ENCODE measurements at places on chromosomes 3 and 15.

- DNase-seq: no peak
These were observed 472.8 kb downstream of the ZIC1 start for GRCh38 chr3:147881933-147882332.

- DNase-seq: no peak
These were observed 57.8 kb downstream of the NEK10 start for GRCh38 chr3:27311400-27311799.

GRCh38 chr15:63135281-63135680, 13.6 kb downstream of the LACTB start:
- DNase-seq: no peak

- no peak for DNase-seq
These were observed 440.7 kb upstream of the THBS1 start for GRCh38 chr15:39140060-39140604.

GRCh38 chr3:14001136-14001535, 121.3 kb upstream of the WNT7A start:
- DNase-seq: no peak

- no peak for DNase-seq
These were observed 112.1 kb upstream of the MRPS22 start for GRCh38 chr3:139231555-139232281.

- peak; percentile 29 for DNase-seq
These were observed 145.5 kb upstream of the UMPS start for GRCh38 chr3:124584552-124585391.

DNA sequence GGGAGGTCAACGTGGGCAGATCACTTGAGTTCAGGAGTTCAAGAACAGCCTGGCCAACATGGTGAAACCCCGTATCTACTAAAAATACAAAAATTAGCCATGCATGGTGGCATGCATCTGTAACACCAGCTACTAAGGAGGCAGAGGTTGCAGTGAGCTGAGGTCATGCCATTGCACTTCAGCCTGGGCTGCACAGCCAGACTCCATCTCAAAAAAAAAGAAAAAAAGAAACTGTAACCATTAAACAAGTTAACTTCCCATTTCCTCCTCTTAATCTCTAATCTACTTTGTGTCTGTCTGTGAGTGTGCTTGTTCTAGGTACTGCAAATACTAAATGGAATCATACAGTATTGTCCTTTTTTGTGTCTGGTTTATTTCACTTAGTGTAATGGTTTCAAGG, 2.7 kb downstream of the RBM6 start:
- no peak for DNase-seq

DNA sequence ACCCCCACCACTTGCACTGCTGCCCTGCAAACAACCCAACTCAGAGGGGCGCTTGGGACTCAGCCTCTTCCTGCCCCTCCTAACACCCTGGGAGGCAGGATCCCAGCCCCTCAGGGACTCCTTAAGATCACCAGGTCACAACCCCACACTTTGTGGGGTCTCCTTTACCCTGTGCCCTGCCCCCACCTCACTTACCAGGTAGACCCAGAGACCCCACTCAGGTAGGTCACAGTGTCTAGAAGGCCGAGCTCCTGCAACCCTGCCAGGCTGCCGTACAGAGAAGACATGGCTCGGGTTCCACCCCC, 9.1 kb downstream of the PLA2G4F start:
- no peak for DNase-seq

- no peak for DNase-seq
These were observed 264.4 kb upstream of the NR2F2 start for GRCh38 chr15:96066126-96066525.

DNA sequence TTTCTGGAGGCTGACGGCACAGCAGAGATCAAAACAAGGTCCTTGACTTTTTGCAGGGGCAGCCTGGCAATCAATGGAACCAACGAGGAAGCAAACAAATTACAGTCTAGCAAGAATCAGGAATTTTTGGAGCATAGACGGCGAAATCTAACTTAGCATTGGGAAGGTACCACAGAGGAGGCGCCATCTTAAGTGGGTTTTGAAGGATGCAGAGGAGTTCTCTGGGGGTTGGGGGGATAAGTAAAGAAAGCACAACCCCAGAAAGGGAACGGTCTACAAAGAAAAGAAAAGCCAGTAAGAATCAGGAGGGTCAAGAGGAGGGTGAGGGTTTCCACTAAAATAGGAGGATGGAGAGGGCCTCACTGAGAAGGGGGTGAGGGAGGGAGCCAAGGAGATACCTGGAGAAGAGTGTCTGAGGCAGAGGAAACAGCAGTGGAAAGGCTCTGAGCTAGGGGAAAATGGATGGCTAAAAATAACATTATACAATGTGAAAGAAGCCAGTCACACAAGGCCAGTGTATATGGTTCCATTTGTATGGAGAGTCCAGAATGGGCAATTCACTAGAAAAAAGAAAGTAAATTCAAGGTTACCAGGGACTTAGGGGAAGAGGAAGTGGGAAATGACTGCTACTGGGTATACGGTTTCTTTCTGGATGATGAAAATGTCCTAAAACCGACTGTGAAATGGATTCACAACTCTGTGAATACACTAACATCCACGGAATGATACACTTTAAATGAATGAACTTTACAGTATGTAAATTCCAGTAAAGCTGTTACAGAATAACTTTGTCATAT, 25.2 kb upstream of the IQSEC1 start:
- no peak for DNase-seq

DNA sequence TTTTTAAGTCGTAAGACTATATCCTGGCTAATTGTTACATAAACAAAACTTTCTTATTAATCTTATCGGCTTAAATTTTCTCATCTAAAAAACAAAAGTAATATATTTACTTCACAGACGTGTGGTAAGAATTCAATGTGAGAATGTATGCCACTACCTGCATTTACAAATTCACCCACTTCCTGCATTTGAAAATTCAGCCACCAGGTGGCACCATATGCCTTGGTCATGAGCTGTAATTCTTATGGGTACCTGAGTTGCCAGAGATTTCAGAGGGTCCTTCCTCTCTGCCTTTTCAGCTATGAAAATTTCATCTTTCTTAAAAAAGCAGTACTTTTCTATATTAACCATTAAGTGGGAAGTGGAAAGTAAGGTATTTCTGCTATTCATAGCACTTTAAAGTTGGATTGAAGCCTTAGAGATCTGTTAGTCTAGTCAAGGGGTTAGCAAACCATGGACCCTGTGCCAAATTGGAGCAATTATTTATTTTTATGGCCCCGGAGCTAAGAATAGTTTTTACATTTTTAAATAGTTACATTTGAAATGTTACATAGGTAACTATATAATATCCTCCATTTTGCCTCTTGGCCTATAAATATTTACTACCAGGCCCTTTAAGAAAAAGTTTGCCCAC, 127.8 kb downstream of the HCN4 start:
- DNase-seq: peak; percentile 38

- no peak for DNase-seq
These were observed 108.1 kb upstream of the TPM1 start for GRCh38 chr15:62934236-62934971.

DNA sequence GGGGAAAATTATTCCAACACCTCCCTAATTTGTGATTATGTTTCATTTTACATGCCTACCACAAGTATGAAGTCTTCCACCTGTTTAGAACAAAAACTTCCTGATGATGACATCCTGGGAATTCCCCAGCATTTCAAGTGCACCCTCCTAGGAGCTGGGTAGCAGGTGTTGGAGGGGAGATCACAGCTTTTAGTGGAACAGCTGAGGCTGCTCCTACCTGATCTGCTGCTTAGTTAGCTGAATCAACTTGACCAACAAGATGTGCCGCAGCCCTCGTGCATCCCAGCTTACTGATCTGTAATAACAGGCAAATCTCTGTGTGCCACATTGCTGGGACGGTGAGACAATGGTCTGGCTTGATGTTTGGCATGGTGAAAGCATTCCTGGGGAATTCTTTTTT, 29.7 kb downstream of the TRAK1 start:
- DNase-seq: no peak

DNA sequence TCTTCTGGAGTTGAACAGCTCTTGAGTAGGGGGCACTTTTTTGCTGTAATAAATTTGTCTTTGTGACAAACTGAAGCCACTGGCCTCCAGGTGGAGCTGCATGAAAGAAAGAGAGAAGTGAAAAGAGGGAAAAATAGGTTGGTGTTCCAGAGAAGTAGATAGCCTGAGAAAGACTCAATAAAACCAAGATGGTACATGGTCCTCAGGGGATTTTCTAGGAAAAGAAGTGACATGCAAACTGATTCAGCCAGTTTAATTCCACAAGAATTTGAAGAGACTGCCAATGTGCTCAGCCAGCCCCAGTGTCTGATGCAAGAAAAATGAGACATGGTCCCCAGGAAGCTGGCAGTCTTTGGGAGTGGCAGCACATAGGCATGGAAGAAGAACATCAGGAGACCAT, 152.7 kb downstream of the CD47 start:
- no peak for DNase-seq

DNA sequence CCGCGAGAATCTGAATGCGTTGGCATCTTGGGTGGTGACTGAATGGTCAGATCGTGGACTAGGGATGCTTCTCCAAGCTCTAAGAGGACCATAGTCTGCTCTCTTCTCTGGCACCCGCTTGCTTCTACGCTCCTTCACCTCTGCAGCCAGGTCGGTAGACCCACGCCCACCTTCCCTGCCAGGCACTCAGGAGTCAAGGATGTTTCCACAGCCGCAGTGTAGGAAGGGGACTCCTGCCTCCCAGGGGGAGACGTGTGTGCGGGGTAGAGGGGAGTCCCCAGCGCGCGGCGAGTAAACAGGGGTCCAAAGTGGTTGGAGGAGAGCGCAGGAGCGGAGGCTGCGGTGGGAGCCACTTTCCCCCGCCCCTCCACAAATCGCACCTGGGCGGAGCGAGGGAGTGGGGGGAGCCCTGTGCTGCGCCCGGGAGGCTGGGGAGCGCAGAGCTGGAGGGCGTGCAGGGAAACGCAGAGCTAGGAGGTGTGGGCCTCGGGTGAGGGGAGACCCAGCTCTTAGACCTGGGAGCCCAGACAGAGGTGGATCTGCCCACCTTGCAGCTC, 1.7 kb downstream of the LRRC3B start:
- no peak for DNase-seq

GRCh38 chr15:47614360-47615011, 102.8 kb upstream of the SEMA6D start:
- no peak for DNase-seq

DNA sequence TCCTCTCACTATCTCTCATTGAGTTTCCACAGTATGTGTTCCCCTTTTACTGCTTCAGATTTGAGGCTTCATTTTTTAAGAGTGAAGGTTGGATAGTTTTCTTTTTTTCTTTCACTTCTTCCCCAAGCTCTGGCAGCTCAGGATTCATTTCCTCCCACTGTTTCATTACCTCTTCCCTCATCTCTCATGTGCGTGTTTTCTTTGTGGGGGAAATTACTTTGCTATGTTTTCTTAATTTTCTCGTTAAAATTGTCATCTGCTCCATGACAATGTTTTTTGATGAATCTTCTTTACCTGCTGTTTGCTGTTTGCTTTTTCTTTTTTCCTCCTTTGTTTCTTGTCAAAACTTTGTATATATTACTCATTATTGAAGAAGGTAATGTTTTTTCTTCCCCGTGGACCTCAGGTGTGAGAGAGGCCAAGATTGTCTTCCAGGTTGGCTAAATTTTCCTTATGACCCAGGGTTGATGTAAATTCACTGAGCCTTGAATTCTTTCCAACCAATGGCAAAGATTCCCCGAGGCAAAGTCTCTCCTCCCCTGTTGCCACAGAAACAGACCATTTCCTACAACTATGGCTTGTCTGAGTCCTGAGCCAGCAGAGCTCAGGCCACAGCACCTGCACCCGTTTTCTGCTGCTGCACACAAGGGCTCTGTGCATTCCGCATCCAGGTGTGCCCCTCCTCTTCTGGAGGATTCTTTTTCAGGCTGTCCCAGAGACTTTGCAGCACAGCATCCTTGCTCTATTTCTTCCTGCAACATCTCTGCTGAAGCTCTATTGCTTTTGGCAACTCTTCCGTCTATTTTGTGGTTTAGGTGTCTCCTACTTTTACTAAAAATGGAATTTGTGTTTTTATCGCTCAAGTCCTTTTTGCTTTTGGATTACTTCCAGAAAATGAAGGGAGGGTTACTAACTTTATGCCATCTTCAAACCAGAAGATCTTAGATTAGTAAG, 66.1 kb downstream of the NOX5 start:
- no peak for DNase-seq
